ENCODE measurements at places on chromosomes 2 and 18.

- DNase-seq = peak; percentile 17
Observed at GRCh38 chr2:105521176-105521575, 122.3 kb upstream of the FHL2 start.

GRCh38 chr2:173087214-173087581 lies 11.6 kb downstream of the MAP3K20 start:
- DNase-seq = no peak

DNA sequence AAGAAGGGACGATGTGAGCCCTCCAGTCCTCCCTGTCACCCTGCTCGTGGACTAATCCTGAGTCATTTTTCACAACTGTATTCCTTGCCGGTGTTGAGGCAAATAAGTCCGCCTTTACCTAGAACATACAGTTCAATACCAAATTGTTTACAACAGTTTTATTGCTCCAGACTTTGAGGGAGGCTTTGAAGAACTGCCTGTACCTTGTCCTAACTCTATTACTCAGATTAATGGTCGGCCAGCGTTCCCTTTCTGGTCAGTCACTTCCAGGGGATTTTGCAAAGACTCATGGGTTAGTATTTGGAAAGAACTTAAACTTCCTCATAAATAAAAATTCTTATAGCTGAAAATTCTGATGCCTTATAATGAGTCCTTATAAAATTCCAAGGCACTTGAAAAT lies 85.1 kb upstream of the ZNF532 start:
- DNase-seq = no peak

DNA sequence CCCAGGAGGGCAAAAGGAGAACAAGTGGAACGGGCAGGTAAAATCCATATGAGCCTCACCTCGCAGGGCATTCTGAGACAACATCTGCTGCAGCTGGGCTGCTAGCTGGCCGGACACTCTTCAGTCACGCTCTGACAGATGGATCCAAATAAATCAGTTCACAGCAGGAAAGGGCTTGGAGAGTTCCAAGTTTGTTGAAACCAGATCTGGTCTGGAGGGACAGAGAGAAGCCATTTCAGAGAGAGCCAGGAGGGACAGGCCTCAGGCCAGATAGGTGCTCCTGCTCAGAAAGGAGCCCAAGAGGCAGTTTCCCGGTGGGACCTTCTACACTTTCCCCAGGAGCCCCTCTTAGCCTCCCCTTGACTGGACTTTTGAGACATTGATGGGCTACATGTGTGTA lies 28.2 kb upstream of the TNP1 start:
- no peak for DNase-seq

DNA sequence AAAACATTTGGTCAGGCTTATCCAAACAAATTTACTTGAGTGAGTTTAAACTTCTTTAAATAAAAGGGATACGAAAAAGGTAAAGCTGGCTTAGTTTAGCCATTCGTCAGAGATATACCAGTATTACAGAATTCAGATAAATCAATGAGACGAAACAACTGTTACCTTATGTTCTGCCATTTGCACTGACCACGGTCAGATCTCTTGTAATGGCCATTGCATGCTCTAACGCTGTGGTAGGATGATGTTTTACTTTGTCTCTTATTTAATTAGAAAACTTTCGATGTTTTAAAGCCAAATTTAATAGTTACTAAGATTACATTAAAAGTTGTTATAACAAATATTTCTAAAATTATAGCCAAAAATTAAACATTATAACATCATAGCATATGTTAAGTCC lies 1.5 kb downstream of the C18orf54 start:
- DNase-seq = no peak
